Stimulated activated CD8-positive, alpha-beta memory T cell treated with anti-CD3 and anti-CD28 coated beads, Interleukin-15, amount 100 ng/mL, for 4 hours (primary cell): ENCODE measurements at places on chromosomes 4 and X.

- no peak for DNase-seq
These were observed 708 bp downstream of the INTS12 start for GRCh38 chr4:105707782-105708180.

GRCh38 chr4:120446051-120446567 lies 379.5 kb upstream of the MAD2L1 start:
- no peak for DNase-seq

DNA sequence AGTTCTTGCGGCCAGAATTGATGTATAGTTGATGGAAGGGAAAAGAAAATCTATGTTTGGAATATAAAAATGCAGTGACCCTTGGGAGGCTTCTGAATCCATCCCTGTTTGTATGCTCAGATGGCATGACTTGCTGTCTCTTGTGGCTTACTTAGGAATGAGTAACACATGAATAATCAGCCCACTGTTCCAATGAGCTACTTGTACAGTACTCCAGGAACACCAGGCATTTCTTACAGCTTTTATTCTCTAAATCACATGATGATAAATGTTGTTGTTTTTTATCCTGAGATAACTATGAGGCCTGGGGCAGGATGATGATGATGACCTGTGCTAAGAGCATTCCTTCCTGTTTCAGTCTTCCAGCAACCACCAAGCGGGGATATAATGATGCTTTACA lies 18.9 kb downstream of the TMPRSS11E start:
- no peak for DNase-seq

GRCh38 chrX:100636321-100636991 lies at the start of gene TSPAN6:
Gene TSPAN6 (minus strand): TSS chrX:100636806. CDS start chrX:100636694, 112 bp downstream.
- peak; percentile 29 for DNase-seq

- no peak for DNase-seq
These were observed 92.3 kb downstream of the BCOR start for GRCh38 chrX:40005292-40006011.

GRCh38 chrX:111581086-111581485 lies 69.6 kb downstream of the SERTM2 start:
- no peak for DNase-seq

DNA sequence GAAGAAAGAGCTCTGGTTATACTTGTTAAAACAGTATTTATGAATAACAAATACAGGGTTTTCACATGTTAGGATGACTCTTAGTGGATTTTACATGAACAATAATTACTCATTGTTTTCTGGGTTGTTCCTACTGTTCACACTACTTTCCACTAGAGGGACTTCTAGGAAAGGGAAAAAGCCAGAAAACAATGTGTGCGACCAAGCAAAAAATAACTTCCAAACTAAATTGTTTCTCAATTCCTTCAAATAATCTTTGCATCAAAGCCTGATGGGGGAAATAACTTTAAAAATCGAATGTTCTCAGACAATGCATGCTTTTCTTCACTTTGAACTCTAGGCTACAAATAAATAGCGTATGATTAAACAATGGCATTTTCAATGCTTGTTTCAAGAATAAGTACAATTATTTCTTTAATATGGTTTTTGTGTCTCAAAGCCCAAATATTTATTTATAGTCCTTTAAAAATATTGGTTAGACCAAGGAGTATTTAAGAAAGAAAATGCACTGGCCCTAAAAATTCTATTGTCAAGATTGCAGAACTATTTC lies 72.1 kb upstream of the ETNPPL start:
- DNase-seq, result no peak

GRCh38 chrX:23434356-23434884 lies 99.8 kb downstream of the PTCHD1 start:
- DNase-seq, result no peak

DNA sequence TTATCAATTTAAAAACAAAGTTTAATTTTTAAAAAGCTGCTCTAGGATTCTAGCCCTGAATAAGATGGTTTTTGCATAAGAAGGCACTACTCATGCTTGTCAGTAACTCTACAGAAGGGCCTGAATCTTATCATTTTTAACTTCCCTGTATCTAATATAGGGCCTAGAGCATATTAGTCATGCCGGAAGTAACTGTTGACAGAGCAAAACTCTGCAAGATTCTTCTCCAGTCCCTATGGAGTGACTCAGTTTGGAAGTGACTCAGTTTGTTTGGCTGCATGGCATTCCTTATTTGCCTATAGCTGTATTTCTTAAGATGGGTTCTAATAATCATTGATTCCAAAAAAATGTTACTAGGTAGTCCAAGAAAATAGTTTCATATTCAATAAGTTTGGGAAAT lies 431.8 kb upstream of the HTR2C start:
- no peak for DNase-seq

DNA sequence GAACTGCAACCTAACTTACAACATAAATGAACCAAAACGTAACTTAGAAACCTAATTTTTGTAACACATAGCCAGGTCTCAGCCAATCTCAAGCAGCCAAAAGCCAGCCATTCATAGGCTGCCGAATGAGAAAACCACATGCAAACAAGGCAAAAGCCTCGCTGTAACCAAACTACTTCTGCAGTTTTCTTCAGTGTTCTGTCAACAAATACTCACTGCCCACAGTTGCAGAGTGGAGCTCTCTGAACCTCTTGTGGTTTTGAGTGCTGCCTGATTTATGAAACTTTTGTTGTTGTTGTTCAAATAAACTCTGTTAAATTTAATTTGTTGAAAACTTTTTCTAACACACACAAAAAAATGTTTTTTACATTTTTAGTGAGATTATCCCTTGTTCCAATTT lies 251.2 kb downstream of the PAPSS1 start:
- DNase-seq, result no peak

DNA sequence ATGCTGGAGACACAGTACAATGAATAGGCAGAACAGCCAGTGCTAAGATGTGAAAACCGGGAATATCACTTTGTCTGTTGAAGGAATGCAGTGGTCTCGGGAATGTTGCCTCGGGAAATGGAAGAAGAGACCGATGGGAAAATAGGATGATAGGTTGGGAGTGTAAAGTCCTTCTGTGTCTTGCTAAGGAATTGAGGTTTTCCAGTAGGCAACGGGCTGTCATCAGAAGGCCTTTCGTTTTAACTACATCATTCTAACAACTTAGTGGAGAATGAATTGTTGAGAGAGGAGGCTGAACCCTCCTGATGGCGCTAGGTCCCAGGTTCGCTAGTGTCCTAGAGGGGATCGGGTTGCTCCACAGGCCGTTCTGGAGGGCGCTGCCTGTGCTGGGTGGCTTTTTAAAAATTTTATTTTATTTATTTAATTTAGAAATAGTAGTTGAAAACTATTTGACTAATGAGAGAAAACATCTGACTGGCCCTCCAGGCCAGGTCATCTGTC lies 730 bp downstream of the VBP1 start:
- DNase-seq, result no peak

- no peak for DNase-seq
These were observed 1024.0 kb upstream of the SLIT2 start for GRCh38 chr4:19227701-19228100.

- DNase-seq, result no peak
These were observed 273.3 kb upstream of the FAT4 start for GRCh38 chr4:125041372-125041930.

- no peak for DNase-seq
These were observed 76.2 kb upstream of the PLAC1 start for GRCh38 chrX:134734466-134734952.

DNA sequence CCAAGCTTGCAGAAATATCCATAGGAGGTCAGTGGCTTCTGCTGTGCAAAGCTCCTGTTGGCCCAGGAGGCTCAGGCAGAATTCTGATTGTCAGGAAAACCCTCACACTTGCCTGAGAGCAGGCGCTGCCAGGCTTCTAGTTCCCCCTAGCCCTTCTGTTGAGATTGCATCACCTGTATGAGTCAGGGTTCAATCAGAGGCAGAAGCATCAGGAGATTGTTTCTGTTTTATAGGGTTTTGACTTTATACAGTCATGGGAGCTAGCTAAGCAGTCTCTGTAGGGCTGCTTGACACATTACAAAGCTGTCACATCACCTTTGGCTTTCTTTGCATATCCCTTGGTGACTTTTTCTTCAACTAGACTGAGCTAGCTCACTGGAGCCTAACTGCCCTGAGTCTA lies 27.8 kb downstream of the DIPK2B start:
- DNase-seq, result no peak

- DNase-seq, result no peak
These were observed 65.6 kb downstream of the ATXN3L start for GRCh38 chrX:13254076-13254785.

GRCh38 chrX:130055899-130056298 lies 54.4 kb downstream of the ELF4 start:
- no peak for DNase-seq

- no peak for DNase-seq
These were observed 395.9 kb upstream of the HS3ST1 start for GRCh38 chr4:11824566-11824965.

DNA sequence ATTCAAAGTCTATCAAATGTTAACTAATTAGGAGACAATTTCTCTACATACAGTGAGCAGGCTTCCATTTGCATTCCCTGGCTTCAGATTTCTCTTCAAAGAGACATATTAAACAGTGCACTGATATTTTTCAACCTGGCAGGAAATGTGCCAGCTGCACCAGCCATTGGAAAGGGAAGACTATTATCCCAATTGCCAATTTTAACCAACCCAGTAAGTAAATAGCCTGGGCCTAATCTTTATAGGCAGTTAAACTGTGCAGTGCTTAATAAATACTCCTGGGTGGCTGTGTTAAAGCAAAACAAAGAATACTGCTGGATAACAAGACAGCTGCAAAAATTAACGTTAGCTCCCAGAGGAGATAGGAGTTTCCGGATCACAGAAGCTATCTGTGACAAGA lies 111.9 kb upstream of the GALNT7 start:
- DNase-seq, result no peak

- no peak for DNase-seq
These were observed 1892.0 kb upstream of the IGFBP7 start for GRCh38 chr4:59002148-59002547.

- no peak for DNase-seq
These were observed 48.5 kb upstream of the CYSLTR1 start for GRCh38 chrX:78375894-78376293.

DNA sequence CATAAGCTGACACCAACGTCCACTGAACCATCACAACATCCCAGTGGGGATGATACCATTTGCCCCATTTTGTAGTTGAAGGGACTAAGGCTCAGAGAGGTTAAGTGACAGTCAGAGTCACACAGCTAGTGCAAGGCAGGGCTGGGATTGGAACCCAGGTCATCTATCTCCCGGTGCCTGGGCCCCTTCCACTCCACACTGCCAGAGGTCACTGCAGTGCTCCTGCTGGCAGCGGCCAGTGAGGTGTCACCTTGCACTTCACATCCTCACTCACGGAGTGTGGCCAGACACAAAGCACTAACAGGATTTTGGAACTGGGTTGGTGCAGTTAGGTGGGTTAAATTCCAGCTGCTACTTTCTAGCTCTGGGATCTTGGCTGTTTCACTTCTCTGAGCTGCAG lies 118.7 kb downstream of the ENPP6 start:
- no peak for DNase-seq

DNA sequence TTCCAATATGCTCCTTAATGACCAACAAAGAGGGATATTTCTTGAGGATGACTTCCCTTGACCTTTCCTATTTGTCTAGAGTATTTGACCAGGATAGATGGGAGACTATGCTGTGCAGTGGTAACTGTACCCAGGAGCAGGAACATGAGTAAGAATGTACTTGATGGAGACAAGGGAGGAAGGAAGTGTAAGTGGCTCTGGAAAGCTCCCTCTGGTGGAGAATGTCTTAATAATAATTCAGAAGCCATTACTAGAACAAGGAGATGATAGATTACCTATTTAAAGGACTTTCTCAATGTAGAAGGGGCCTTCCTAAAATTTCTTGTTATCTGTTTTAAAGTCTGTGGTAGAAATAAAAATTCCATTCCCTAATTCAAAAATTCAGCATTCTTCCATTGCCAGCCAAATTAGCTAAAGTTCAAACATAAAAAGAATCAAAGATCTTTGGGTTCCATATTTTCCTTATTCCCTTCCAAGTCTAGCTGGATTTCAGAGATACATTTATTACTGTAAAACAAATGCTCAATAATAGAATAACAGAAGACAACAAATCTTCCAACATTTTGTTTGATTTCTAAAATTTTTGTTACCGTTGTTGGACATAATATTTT lies 83.8 kb downstream of the GRID2 start:
- DNase-seq, result no peak

- no peak for DNase-seq
These were observed 41.1 kb downstream of the NELFA start for GRCh38 chr4:1967512-1968149.

- DNase-seq, result no peak
These were observed 50.8 kb downstream of the DTHD1 start for GRCh38 chr4:36332023-36332781.

DNA sequence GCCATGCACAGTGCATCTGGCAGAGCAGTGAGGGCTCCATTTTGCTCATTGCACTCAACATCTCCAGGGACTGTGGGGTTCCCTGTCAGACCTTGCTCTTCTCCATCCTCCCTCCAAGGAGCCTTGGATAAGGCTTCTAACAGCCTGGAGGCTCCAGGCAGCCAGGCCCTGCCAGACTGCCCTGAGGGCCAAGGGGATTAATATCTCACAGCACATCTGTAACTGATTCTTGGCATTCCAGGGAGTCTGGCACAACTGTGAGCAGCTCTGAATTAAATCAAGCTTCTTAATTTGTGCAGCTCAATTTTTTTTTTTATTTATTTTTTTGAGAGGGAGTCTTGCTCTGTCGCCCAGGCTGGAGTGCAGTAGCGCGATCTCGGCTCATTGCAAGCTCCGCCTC lies 224.5 kb upstream of the PGRMC2 start:
- DNase-seq, result no peak

DNA sequence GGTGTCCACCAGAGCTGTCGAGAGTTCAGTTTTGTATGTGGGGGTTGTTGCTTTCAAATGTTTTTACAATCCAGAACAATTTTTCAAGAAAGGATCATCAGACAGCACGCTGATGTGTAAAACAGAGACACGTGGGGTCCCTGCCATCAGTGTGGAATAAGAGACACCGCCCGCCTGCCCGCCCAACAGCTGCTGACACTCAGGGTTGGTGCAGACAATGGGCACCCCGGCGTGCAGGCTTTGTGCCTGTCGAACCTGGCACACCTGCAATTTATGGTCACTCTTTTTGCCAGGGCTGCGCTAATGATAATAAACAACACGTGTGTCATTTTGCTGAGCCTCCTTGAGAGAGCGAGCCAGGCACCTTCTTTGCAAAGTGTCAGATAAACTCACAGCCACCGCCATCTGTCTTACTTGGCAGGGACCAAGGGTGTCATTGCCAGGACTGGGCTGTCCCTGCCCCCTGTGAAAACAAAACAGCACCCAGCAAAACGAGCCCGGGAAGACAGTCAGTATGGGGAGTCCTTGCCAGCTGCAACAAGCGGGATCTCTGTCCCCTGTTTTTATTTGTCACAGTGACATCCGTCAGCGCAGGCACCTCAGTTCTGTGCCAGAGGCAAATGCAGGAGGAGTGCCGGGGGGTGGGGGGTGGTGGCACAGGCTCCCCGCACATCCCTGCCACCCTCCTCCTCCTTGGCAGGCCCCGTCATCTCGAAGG lies 69.1 kb downstream of the PSAPL1 start:
- no peak for DNase-seq

DNA sequence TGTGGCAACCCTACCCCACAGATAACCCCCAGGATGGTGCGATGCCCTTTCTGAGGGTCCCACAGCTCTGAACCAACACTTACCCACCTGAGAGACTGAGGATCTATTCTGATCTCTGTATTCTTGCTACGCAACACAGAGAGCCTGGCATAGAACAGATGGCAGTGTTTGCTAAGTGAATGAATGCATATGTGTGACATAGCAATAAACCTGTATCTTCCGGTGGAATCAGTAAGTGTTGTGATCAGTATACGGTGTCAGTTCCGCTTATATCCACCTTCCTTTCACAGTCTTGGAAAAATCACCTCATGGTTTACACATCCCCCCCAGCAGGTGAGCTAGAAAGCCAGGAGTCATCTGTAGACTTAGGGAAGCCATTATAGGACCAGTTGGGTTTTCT lies 5.9 kb upstream of the HSD17B10 start:
- DNase-seq, result no peak
